GM12878 (cell line): ENCODE measurements at places on chromosomes 13 and 19. TPM values are rescaled to one million over a fixed set of nuclear protein-coding genes. Genes with fewer than 3 reads are reported as not detected.

LAIR1 gene
- 31.3 and 35.2 TPM in 2 replicates for polyA plus RNA-seq

- no peak for DNase-seq
- H3K27me3 ChIP-seq, result no peaks in the 10 kb centered on the region
- no peaks in the 10 kb centered on the region for H3K4me1 ChIP-seq
- no peaks in the 10 kb centered on the region for H3K36me3 ChIP-seq
- no peak overlapping the region for H3K27ac ChIP-seq
Measured at GRCh38 chr13:67971291-67971690, 741.2 kb upstream of the PCDH9 start.

CD33 gene
- polyA plus RNA-seq, result not detected in 2 replicates

BICRA gene
- polyA plus RNA-seq, result 1.4 and 2.0 TPM in 2 replicates
